ENCODE measurements at places on chromosomes 2 and 18.

- no peak for DNase-seq
These were observed 25.7 kb downstream of the NPPC start for GRCh38 chr2:231900486-231900942.

DNA sequence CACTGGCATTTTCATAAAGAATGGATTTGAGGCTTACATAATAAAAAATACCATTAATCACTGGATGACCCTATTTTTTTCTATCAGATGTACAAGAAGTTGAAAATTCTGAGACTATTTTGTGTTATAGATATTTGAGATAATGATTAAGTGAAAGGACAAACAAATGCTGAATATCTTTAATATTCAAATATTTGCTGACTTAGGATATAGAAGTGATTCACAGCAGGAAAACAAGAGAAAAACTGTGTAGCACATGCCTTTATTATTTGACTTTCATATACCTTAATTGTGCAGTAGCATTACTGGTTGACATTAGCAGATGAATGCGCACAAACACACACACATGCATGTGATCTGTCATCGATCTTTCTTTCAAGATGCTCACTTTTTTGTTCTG is 766.5 kb downstream of the SATB2 start:
- no peak for DNase-seq

DNA sequence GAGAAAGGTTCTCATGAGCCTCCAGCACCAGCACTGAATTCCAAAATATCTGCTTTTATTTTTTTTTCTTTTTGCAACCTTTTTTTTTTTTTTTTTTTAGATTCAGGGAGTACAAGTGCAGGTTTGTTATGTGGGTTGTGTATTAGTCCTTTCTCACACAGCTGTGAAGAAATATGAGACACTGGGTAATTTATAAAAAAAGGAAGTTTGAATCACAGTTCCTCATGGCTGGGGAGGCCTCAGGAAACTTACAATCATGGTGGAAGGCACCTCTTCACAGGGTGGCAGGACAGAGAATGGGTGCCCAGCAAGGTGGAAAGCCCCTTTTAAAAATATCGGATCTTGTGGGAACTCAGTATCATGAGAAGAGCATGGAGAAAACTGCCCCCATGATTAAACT is 7.9 kb upstream of the TMX3 start:
- DNase-seq, result no peak

DNA sequence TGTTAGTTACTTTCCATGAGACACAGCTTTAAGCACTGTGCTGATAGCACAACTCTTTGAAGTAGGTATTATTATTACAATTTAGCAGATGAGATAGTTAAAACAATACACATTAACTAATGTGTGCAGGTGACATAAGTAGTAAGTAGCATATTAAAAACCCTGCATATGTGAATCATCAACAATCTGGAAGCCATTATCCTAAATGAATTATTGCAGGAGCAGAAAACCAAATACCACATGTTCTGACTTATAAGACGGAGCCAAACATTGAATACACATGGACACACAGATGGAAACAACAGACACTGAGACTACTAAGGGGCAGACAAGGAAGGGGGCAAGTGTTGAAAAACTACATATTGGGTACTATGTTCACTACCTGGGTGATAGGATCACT is 300.3 kb upstream of the GULP1 start:
- DNase-seq, result no peak

DNA sequence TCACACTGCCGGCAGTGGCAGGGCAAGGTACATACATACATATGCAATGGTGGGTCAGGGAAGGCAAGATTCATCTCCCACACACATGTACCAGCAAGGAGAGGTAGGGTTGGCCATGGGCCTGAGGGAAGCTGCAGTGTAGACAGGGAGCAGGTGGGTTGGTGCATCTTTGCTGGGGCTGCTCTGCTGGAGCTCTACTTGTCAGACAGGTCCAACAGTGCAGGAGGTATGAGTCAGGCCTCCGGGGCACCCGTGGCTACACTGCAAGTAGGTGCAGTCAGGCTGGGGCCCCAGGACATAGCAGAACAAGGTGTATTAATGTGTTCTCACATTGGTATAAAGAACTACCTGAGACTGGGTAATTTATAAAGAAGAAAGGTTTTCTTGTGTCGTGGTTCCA is 281.1 kb upstream of the COL3A1 start:
- no peak for DNase-seq

DNA sequence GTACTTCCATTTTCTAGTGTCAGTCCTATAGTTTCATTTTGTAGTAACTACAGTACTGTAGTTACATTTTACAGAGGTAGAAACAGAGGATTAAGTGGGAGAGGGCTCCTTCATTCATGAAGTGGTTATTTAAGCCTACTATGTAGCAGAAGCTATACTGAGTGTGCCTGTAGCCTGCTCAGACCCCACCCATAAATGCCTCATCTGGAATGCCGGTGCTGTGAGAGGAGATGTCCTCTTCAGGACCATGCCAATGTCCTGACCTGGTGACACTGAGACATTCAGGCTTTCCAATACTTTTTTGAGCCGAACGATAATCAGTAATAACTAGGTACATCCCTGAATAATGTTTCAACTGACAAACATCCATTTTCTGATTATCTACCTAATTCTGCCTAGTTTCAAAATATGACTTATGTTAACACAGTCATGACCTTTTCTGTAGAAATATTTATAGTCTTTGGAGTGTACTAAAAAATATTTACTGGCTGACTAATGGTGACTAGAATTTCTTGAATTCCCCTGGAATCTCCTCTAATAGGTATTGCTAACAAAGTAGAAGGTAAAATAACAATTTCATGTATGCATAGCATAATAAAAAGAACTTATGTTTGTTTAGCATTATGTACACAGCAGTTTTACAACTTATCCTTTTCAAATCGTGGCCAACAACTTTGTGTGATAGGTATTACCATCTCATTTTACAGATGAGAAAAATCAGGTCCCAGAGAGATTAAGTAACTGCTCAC is 10.2 kb upstream of the ARHGAP28 start:
- DNase-seq, result no peak

GRCh38 chr2:12282780-12283695 is 433.7 kb upstream of the TRIB2 start:
- DNase-seq, result no peak

GRCh38 chr2:27647289-27647688 is 16.1 kb downstream of the SUPT7L start:
- no peak for DNase-seq

GRCh38 chr2:30236591-30237238 is 5.4 kb downstream of the LBH start:
- no peak for DNase-seq

DNA sequence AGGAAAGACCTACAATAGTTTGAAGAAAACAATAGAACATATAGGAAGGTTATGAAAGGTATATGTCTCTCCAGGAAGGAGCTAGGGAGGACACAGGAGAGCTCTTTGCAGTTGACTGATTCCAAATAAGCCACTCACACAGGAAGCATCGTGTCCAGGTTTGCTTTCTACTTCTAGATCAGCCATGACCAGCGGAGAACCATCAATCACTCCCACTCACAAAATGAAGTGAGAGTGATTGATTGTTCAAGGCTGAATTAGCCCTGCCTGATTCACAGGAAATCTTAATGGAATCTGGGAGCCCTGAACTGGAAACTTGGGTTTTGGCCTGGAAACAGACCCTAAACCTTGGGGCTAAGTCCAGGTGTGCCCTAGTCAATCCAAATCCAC is 1292.2 kb upstream of the ZEB2 start:
- no peak for DNase-seq

DNA sequence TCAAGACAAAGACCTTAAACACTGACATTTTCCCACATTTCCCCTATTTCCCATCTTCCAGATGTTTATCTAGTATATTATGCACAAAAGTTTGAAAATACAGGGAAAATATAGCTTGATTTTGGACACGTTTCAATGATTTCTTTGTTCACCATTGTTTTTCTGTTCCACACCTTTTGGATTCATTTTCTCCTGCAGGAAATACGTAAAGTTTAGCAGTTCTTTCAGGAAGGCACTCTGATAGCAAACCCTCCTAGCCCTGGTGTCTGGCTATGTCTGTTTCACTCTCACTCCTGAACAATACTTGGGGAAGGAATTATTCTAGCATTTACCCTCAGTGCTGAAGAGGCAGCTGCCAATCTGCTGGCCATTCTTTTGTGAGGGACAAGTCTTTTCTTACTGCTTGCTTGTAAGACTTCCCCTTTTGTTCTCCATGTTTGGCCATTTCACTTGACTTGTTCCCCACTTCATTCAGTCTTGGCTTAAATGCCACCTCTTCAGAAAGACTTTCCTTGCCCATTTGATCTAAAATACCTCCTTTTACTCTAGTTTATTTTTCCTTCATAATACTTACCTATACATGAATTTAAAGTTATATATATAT is 195.4 kb downstream of the RNF152 start:
- no peak for DNase-seq

GRCh38 chr2:112092286-112093041 is 37.4 kb downstream of the TMEM87B start:
- no peak for DNase-seq

DNA sequence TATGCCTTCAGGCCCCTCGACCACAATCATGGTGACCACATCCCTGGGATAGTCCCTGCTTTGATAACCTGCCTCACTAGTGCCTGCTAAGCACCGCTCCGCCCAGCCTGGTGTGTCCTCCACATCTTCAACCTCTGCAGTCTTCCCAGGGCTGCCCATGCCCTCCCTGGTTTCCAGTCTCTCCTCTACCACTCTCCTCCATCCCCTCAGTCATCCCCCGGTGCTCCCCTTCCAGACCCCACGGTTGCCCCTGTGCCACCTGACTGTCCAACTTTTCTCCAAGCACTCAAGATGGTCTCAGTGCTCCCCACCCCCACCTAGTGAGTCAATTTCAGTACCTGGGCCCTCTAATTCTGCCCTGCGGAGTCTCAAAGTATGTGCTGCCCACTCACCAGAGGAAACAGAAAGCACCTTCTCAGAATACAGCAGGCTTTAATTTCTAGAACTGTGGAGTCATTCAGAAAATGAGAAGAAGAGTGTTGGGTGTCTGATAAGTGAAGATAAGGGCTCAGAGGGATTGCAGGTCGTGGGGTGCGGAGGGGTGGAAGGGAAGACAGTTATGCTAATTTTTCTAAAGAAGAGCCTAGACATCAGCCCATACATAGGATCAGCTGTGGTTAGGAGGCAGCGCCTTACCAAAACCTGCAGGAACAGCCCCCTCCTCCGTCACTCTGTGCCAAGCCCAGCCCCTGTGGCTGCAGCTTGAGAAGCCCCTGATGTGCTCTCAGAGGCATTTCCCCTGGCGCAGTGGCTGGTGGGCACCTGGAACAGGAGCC is 53.6 kb upstream of the CAB39 start:
- DNase-seq, result no peak
